ENCODE measurements at places on chromosomes 1 and 21.
A peak's percentile ranks its signal among the peaks of the same experiment; 100 is the strongest.

DNA sequence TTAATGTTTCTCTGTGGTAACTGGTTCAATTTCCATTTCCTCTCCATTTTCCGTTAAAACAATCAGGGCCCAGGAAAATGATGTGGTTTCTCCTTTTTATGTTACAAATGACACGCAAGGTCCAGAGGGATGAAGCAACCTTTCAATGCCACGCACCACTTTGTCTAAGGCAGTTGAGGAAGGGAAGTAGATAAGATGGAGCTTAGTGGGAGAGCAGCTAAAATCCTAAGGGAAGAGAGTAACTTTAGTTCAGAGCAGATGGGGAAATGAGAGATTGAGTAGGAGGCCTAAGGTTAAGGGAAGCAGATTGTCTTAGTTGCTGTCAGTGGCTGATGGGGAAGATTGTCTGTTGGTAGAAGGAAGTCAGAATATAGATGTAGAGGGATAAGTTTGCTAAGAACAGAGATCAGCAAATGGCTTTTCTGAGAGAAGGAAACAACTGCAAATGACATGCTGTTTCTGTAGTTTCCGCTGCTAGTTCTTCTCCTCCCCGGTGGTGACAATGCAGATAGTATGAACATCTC is 660 bp downstream of the CD1C start:
- DNase-seq: peak; percentile 54

GRCh38 chr1:156516821-156517220 is 16.2 kb upstream of the MEF2D start:
- no peak for DNase-seq

GRCh38 chr1:74790453-74790852 is 57.5 kb downstream of the TYW3 start:
- no peak for DNase-seq

- no peak for DNase-seq
Observed at GRCh38 chr1:4444086-4444485, 210.3 kb upstream of the AJAP1 start.

- no peak for DNase-seq
Observed at GRCh38 chr1:217718873-217719272, 87.7 kb downstream of the SPATA17 start.

- DNase-seq: peak; percentile 2
Observed at GRCh38 chr1:48916130-48917069, 139.7 kb upstream of the BEND5 start.

GRCh38 chr1:230197644-230198567 is 130.9 kb downstream of the GALNT2 start:
- DNase-seq: no peak

DNA sequence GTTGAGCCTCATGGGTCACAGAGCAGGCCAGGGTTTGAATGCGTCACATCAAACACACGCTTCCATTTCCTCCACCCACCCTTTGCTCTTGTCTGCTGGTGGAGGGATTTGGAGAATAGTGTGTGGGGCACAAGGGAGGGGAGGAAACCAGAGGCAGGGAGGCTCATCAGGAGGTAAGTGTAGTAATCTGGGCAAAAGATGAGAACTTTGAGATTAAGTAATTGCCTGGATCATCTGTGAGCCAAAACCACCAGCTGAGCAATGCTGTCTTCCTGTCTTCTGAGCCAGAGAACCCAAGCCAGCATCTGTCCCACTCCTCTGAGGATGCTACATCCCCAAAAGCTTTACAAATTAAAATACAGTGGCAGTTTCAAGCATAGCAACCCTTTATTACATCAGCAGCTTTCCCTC is 45.2 kb downstream of the C8B start:
- DNase-seq: no peak

GRCh38 chr1:101431956-101432510 is 195.2 kb downstream of the S1PR1 start:
- DNase-seq: no peak

GRCh38 chr1:234647245-234647644 is 37.3 kb upstream of the IRF2BP2 start:
- DNase-seq: no peak

DNA sequence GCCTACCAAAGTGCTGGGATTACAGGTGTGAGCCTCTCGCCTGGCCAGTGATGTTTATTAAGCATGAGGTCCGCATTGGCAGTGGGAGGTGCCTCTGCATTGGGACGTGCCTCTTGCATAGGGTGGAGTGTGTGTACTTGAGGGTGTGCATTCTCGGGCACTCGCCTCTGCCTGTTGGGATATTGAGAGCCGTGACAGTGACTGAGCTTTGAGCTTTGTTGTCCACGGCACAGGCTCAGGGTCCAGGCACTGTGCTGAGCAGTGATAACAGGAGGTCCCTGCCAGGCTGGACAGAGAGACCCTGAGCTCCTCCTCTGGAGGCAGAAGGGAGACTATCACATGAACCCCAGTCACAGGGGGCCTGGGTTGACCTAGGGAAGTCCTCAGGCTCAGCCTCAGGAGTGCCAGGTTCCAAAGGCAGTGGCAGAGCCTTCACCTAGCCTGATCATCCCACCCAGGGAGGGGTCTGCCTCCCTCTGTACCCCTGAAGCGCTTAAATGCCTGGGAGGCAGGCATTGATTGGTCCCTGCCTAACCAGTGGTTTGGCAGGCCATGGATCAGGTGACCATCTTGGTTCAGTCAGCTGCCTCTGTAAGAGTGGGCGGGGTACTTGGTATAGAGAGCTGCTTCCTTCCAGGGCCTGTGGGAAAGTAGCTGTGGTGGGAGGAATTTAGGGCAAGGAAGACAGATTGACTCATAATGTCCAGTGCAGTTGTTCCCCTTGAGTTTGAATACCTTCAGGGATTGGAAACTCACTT is 213.8 kb upstream of the TMEM51 start:
- DNase-seq: peak; percentile 81

DNA sequence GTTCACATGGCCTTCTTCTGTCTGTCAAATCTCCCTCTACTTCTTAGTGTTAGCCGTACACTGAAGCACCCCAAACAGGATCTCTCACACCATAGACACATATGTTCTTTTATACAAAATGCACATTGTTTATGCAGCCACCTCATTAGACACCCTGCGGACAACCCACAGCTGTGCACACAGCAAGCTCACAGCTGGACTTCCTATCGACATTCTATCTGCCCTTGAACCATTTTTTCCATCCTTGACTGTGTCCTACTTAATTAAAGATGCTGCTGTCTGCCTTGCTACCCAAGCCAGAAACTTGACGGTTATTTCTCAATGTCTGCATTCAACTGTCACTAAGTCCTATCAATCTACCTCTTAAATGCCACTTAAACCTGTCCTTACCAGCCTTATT is 3.2 kb upstream of the ZBTB21 start:
- no peak for DNase-seq

GRCh38 chr1:110606657-110607535 is 738 bp upstream of the KCNA2 start:
- no peak for DNase-seq

DNA sequence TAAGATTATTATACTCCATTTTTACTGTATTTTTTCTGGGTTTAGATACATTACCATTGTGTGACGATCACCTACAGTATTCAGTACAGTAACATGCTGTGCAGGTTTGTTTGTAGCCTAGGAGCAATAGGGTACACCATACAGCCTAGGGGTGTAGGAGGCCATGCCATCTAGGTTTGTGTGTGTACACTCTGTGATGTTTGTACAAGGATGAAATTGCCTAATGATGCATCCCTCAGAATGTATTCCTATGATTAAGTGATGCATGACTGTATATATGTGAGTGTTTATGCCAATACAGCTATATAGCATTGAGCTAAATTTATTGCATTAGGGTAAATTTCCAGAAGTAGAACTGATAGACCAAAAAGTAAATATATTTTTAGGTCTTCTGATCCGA is 23.3 kb downstream of the TUFT1 start:
- DNase-seq: no peak

GRCh38 chr1:112800289-112800688 is 85.2 kb upstream of the PPM1J start:
- no peak for DNase-seq

- DNase-seq: no peak
Observed at GRCh38 chr1:75171876-75172275, 37.7 kb downstream of the LHX8 start.

DNA sequence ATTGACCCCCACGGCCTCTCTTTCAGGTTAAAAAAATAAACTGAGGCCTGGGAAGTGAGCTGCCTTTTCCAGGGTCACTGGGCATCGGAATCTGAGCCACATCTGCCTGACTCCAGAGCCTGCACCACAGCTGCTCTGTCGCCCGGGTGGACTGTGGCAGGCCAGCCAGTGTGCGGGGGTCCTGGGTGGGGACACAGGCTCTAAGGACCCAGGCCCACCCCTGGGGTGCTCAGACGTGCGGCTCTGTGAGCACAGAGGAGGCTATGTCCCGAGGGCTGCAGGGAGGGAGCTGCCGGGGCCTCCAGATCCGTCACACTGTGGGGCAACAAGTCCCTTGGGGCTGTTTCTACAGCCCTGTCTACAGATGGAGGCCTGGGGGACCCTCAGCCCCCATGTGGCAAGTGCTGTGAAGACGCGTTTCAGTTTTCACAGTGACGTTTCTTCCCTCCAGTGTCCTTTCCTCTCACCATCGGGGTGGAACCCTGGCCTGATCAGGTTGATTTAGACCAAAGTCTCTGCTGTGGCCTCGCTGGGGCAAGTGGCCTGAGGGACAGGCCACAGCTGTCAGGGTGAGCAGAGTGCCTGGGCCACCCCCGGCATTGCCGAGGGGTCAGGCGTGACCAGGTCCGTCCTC is 39.2 kb upstream of the ACTRT2 start:
- no peak for DNase-seq

DNA sequence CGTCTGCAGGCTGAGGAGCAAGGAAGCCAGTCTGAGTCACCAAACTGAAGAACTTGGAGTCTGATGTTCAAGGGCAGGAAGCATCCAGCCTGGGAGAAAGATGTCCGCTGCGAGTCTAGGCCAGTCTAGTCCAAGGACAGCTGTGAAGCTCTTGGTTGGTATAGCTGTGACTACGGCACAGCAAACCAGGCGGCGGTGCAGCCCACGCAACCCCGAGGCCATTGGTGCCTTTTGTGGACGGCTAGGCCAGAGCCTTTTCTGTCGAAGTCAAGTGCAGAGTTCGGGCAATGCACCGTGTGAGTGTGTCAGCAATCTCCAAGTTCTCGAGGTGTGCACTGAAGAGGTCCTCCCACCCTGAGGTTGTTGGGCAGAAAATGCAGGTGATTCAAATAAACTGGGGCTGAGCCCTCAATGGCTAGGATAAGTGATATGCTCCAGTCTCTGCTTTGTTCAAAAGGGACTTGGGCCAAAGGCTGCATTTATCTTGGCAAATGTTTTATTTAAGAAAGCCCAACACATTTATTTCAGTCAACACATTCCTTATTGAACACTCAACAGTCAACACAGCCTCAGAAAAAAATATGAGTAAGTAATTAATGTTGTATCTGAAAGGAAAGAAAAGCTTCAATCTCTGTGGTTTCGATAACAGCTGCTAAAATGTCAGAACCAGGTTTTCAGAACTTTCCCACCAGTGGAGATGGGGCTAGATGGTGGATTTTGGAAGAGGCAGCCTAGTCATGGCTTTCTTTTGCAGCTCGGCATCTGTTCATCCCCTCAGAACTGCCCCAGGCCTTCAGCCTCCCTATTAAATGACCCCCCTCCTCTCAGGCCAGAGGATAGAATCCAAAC is 78.1 kb upstream of the COX20 start:
- DNase-seq: no peak

DNA sequence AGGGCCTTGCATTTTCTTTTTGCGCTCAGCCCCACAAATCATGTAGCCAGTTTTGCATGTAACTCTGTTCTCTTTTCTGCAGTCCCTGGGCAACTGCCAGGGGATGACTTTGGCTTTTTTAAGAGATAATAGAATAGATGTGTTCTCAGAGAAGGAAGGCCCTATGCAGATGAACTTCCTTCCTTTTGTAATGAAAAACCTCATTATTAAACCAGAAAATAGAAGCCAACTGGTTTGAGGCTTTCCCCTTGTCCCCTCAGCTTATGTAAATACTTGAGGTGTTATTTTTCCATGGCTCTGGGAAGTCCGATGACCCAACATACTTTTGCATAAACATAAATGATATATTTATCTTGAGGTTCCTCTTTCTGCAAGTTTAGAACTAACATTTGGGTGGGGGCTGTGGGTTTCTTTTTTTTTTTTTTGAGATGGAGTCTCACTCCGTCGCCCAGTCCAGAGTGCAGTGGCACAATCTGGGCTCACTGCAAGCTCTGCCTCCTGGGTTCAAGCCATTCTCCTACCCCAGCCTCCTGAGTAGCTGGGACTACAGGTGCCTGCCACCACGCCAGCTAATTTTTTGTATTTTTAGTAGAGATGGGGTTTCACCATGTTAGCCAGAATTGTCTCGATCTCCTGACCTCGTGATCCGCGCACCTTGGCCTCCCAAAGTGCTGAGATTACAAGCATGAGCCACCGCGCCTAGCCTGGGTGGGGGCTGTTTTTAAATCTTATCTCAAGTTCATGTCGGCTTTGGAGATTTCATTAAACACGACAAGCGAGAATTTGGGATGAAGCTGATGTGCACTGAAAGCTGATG is 14.4 kb upstream of the FCRL5 start:
- peak; percentile 77 for DNase-seq

DNA sequence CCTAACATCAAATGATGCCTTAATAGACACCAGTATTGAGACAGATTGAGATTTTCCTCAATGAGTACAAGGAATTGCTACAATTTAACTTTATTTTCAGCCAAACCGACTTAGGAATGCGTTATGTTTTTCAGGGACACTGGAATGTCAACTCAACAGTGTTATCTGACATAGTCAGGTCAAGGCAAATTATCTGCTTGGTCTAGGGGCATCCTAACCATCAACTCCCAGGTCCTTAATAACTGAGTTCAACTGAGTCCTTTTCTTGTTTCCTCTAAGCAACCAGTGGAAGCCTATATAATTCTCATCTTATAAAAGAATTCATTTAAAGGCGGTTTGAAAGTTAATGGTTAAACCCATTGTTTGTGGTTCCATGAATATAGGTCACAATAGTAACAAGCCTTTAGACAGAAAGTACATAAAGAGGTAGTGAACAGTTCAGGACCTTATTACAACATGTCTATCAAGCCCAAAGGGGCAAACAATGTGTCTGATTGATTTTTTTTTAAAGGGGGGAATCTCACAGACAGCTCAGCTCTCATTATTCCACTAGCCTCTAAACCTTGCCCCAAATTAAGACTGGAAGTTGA is 32.3 kb upstream of the NR5A2 start:
- DNase-seq: no peak

- no peak for DNase-seq
Observed at GRCh38 chr1:237751090-237751489, 139.6 kb downstream of the ZP4 start.

- peak; percentile 21 for DNase-seq
Observed at GRCh38 chr1:48851638-48852037, 74.9 kb upstream of the BEND5 start.

GRCh38 chr1:117586747-117587498 is 18.9 kb upstream of the TENT5C start:
- DNase-seq: no peak

DNA sequence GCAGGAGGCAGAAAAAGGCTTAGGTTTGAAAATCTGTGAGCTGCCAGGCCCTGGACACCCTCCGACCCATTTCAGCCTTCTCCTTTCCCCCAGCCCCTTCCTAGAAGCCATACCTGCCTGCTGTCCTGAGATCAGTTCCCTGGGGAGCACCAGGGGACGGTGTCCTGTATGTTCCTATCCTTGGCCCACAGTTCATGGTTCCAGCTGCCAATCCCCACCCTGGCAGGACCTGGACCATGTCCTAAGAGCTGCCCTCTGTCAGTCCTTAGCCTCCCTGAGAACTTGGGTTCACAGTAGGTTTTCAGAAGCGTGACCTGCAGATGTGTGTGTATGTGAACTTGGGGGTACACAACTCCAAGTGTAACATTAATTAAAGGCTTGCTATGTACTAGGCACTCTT is 3.8 kb downstream of the TCEA3 start:
- DNase-seq: no peak
